ENCODE measurements at places on chromosomes 1 and 21.
A peak's percentile ranks its signal among the peaks of the same experiment; 100 is the strongest.

DNA sequence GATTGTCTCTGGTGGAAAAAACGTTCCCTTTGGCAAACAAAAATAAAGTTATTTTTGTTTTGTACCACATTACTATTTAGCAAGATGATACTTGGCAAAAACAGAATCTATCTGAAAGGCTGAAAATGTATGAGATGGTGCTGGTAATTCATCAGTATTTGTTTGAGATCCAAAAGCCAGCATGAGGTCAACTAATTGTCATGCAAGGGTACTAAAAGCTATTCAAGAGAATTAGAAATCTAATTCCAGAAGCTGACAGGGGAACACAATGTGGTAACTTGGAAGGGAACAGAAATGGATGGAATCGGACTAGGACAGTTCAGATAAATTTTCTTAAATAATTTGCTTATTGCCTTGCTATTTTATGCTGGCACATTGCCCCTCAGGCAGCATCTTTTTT is 263.8 kb downstream of the KCNT2 start:
- no peak for DNase-seq

GRCh38 chr1:67619080-67619479 is 65.9 kb upstream of the GADD45A start:
- no peak for DNase-seq

DNA sequence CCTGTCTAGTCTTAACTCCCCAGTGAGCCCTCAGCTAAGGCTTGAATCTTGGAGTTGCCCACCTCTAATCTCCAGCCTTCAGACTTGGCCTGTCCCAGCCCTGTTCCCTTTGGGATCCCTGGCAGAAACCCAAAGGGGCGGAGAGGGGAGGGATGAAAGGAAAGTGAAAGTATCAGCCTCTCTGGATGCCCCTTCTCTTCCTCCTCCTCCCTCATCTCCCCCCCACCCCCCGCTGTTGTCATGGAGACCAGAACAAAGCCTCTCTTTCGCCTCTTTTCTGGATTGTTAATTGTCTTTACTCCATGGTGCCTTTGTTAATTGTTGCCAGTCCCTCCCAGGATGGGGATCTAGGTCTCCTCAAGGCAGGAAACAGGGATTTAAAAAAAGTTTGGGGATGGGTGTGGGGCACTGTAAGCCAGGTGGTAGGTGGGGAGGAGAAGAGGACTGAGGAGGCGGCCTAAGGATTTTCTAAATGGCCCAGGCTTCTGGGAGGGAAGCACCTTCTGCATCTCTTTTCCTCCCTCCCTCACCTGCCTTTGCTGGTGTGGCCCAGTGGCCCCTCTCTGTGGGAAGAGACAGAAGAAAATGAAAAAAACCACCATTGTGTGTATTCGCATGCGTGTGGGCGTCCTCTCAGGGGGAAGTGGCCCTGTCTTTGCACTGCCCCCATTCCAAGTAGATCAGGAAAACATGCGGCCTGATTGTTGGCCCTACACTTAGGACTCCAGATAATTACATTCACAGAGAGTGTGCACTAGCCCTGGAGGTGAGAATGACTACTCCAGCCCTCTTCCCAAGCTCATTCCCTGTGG is 7.5 kb upstream of the SOX13 start:
- DNase-seq: peak; percentile 63

- DNase-seq: no peak
Measured at GRCh38 chr1:93384656-93385055, 38.9 kb downstream of the DR1 start.

GRCh38 chr1:34866762-34867109 is 7.2 kb upstream of the SMIM12 start:
- no peak for DNase-seq

DNA sequence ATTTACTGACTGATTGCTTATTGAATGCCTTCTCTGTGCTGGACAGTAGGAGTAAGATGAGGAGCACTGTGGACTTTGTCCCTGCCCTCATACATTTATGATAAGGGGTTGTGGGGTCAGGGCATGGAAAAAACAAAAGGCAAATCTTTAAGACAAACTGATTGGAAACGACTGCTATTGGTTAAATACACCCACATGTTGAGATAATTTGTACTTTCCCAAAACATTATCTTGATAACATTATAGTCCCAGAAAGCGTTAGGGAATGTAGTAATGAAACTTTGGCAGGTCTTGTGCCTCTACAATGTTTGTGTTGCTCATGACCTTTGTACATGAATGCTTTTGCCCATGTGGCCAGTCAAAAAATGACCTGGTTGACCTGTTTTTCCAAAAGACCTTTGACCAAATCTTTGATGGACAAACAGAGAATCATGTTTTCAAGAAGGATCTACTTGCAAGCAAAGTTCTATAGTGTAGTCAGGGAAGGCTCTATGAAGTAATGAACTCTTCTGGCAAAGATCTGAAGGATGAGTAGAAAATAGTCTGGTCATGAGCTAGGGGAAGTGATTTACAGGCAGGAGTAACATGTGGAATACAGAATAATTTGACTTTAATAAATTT is 50.9 kb downstream of the LEPR start:
- DNase-seq: no peak

GRCh38 chr1:218495931-218496330 is 150.8 kb downstream of the TGFB2 start:
- DNase-seq: no peak

DNA sequence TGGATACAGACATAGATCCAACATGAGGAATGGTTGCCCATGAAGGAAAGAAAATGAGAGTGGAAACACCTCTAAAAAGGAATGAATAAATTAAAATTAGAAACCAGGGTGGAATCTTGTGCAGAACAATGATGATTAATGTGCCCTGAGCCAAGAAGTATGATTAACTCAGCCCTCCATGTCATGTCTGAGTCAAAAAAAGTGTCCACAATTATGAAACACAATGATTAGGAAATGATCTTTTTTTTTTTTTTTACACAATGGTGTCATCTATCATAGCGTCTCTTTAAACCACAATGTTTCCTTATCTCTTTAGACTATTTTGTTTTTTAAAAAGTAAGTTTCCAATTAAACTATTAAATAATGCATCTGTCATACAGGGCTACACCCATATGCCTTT is 78.9 kb upstream of the RAB4A start:
- no peak for DNase-seq

Data from NCI-H1048 (cell line).